ENCODE measurements at places on chromosomes 7 and 10.

GRCh38 chr7:7271094-7271874 lies 88.9 kb downstream of the C1GALT1 start:
- DNase-seq = peak; percentile 9

- DNase-seq = no peak
These were observed at the start of gene NEUROG3 for GRCh38 chr10:69573056-69573806. TSS of gene NEUROG3 (minus strand) at chr10:69573422. CDS start at chr10:69573043, 379 bp downstream.

GRCh38 chr10:79939969-79940368 lies 8.9 kb downstream of the SFTPD start:
- DNase-seq = no peak

DNA sequence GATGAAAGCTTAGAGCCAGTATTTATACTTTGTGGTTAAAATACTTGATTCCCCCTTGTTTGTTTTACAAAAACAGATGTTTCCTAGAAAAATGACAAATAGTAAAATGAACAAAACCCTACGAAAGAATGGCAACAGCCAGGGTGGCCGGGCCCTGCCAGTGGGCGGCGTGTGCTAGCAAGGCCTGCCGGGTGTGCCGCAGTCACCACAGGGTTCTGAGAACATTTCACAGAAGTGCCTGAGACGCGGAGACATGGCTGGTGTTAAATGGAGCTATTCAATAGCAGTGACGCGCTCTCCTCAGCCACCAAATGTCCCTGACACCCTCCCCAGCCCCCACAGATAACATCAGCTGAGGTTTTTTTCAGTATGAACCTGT lies 14.5 kb downstream of the GPR146 start:
- DNase-seq = peak; percentile 13

DNA sequence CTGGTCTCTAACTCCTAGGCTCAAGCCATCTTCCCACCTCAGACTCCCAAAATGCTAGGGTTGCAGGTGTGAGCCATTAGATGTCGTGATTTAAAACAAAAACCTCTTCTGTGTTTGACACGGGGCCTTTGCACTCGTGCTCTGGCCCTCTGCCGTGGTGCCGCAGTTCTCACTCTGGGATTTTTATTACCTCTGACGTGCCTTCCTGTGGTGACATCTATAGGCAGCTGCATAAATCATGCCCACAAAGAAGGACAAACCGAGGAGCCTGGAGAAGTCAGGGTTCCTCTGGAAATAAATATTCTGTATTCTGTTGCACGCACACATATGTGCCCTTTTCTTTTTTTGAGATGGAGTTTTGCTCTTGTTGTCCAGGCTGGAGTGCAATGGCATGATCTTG lies 25.9 kb upstream of the OCM start:
- DNase-seq = no peak

DNA sequence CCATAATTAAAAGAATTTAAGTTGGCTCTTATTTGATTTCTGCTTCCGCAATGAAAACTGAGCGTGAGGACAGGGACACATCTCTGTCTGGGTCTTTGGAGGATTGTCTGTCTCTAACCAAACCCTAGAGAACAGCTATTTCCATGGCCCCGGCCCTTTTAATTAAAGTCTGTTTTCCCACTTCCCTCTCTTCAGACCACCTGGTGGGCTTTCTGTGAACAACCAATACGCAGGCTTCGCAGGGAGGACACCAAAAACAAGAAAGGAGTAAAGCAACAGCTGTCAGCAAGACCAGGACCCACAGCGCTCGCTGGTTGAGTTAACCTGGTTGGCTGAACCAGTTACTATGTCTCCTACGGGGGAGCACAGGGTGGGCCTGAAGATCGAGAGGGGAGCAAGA lies 217.1 kb upstream of the FRMD4A start:
- no peak for DNase-seq

- no peak for DNase-seq
These were observed 4.9 kb upstream of the UPK3B start for GRCh38 chr7:76505168-76506080.

DNA sequence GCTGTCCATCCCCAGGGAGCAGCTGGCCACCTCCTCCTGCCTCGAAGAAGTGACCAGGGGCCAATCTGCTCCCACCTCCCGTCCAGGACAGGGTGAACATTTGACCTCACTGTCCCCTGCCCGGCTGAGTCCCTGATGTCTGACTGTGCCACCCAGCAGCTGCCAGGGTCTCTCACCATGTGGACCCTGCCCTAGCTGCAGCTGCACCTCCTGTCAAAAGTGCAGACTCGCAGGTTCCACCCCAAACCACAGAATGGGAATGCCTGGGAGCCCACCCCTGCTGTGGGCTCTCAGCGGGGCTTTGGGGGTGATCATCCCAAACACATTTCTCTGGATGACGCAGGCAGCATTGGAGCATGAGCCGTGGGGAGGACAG lies 86.1 kb downstream of the RGS10 start:
- no peak for DNase-seq

DNA sequence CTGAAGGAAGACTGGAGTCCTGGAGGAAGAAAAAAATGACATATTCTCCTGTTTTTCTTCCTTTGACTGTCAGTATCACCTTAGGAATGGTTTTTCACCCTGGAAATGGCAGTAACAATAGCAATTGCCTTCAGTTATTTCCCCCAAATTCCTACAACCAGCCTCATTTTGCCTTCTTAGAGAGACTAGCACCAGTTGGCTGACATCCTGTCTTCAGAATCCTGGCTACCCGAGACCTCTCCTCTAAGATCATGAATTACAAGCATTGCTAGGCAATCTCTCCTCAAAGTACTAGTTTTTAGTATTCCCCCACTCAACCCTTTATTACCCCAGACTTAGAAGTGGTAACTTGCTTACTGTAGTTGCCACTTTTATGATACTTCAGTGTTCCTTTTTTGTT lies 53.4 kb downstream of the TAS2R16 start:
- DNase-seq = no peak

DNA sequence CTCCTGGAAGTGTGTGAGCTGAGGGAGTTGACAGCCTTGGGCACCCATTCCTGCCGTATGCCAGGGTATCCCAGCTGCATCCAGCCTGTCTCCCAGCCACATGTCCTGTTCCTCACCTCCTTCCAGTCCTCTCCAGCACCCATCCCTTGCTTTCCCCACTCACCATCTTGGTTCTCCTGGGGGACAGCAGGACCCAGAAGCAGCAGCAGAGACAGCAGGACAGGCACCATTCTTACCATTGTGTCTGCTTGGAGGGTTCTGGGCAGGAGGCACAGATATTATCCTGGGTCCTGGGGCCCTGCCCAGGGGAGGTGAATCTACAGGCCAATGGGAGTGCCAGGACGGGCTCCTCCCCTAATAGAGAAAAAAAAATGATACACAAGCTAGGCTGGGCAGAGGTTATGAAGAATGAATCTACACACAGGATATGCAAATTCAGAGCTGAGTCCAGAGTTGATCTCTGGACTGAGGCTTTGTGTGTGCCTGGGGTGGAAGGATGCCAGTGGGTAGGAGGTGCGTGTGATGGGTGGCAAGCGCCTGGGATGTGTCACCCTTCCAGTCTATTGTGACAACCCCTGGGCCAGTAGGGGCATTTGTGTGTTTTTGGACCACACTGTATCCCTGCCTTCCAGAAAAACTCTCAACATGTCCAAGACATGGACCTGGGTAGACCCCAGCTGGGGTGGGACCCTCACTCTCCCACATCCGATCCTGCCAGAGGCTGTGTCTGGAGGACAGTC lies at the start of gene AZGP1:
AZGP1 (minus strand) TSS at position 250 of the 740 bp plus-strand sequence; CDS start at position 239, 11 bp downstream.
- DNase-seq = no peak

- DNase-seq = peak; percentile 54
These were observed 341.5 kb upstream of the AOAH start for GRCh38 chr7:37065779-37066271.

GRCh38 chr7:129076886-129077285 lies 22.0 kb upstream of the TNPO3 start:
- DNase-seq = no peak

GRCh38 chr10:32960022-32960421 lies 2.0 kb upstream of the ITGB1 start:
- DNase-seq = no peak

- no peak for DNase-seq
These were observed 17.8 kb downstream of the FAM241B start for GRCh38 chr10:69647819-69648218.

DNA sequence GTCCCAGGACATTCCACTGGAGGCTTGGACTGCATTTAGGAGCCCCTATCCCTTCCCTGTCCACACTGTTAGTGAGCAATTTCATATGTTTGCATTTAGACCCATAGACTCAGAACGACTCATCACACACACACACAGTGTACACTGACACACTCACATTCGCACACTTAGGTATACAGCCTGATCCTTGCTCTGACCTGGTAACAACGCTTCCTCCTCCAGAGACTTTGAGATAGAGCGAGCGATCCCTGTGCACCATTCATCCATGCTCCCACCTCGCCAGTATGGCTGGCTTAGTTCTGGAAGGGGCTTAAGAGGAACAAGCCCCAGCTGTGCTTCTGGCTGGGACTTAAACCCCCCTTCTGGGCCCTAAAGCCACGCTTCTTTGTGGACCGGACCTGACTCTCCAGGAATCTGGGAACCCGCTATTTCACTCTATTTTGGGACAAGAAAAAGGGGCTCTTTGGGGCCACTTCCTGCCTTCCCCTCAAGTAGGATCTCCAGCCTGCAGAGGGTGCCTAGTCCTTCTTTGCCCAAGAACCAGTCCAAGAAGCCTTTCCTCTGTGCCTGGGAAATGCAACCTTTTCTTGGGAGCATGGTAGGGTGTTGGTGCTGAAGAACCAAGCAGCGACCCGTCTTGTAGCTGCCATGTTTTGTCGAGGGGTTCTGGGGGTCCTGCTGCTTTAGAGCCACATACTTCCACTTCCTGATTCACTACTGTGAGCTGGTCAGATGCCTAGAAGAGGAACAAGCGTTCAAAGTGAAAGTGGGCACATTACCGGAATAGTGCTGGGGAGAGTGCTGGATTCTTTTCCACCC lies 1.1 kb upstream of the HOXA13 start:
- no peak for DNase-seq

Data from fibroblast of upper back skin (primary cell).